Heart left ventricle (tissue), 16 donors: ENCODE measurements at places on chromosomes 2 and 18. TPM values are rescaled to one million over a fixed set of nuclear protein-coding genes. Genes with fewer than 3 reads are reported as not detected.

DNA sequence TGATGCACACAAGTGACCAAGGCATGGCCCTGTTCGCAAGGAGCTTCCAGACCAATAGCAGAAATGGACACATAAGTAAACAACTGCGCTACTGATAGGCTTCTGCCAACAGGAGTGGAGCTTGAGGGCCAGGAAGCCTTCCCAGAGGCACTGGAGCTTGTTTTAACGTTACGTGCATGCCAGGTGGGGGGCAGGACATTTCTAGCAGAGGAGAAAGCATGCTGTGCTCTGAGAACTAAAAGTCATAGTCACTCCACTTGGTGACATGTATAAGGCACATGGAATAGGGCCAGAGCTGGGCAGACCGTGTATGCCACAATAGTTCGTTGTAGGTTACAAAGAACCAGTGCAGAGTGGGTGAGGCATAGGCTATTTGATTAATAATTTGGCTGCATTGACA lies 184.2 kb downstream of the NEDD4L start:
- DNase-seq, result no peak

GRCh38 chr18:8657873-8658470 lies 47.4 kb upstream of the MTCL1 start:
- no peak for DNase-seq

The TFPI gene
- 13.5 TPM for polyA plus RNA-seq

The IMPACT gene
- 7.9 TPM for polyA plus RNA-seq

The HOXD1 gene
- polyA plus RNA-seq, result not detected

GRCh38 chr2:99451280-99451679 lies 38.5 kb downstream of the REV1 start:
- no peak for DNase-seq

The DSG4 gene
- polyA plus RNA-seq, result not detected

The TSPYL6 gene
- polyA plus RNA-seq, result 0.08 TPM
